Progenitor cell of endocrine pancreas (in vitro differentiated cells): ENCODE measurements at places on chromosomes 3 and 15.

DNA sequence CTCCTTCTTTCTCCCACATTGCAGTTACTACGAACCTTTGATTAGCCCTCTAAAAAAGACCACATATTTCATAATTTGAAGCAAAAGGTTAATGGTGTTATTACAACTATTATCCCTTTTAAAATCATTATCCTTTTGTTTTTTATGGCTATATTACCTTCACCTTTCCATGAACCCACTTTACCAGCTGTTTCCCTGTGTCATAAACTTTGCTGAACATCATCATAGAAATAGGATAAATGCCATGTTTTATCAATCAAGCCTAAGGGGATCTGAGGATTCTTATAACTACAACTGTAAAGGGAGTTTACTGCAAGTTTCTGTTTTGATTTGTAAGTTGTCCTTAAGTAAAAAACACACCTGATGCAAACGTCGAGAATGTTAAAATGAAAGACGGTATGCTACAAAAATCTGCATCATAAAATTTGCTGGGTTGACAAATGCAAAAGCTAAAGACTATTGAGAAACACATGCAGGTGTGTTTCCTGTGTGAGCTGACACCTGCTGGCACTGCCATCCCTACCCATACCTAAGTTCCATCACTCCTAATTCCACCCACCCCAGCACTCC is 39.1 kb upstream of the ARRDC4 start:
- DNase-seq: no peak

GRCh38 chr15:71385457-71385856 is 270.2 kb downstream of the THSD4 start:
- no peak for DNase-seq

DNA sequence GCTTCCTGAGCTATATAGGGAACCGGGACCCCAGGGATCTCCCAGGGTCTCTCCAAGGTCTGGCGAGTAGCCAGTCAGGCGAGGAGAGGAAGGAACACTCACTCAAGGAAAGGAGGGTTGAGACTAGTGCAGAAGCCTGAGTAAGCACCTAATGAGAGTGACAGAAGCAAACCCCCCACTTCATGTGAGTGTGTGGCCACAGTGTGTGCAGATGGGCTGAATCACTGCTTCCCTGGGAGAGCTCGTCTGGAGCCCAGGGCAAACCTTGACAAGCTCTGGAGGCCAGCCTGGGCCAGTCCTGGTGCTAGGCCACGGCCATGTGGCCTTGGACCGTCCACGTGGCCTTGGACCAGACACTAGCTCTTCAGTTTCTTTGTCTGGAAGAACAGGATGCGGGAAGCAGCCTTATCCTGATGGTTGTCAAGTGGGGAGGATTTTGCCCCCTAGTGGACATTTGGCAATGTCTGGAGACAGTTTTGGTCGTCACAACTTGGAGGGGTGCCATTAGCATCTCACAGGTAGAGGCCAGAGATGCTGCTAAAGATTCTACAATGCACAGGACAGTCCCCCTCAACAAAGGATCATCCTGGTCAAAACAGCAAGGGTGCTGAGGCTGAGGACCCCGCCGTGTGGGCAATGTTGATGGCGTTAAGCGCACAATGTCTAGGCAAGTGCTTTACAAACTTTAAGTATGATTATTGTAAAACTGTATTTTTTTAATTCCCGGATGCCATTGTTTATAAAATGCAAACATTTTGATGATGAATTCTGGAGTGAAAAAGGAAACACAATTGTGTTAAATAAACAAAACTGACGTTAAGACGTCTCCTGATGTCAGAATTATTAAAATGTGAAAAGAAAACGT is 34.8 kb upstream of the CTSH start:
- DNase-seq: no peak

DNA sequence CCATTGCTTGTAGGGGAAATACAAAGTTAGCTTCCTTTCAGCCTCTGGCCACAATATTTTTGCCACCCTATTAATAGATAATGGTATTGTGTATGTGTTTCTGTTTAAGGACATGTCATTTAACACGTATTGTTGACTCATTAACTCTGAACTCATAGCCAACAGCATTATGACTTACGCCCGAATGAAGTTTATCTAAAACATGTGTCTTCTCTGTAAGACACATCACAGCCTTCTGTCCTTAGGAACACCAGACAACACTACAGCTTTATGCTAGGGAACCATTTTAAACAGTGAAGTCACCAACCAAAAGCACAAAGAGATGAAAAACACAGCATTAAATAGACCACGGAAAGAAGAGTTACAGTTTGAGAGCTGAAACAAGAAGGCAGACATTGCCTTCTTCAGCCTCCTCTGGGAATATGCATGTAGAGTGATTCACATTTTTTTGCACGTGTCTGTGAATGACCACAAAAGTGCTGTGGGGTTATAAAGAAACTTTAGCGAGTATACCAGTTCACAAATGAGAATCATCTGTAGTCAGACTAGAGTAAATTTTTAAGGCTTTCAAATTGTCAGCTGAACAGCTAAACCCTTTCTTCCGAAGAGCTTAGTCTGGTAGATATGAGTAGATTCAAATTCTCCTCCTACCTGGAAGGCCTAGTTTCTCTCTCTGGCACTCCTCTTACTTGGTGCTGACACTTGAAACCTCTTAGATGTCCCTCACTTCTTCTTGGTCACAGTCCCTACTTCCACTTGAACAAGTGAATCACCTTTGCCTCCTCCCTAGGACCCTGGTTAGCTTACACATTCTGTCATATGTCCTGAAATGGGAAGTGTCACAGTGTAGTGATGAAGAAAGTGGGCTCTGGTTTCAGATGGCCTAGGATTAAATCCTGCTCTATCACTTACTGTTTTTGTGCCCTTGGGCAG is 32.2 kb downstream of the MCTP2 start:
- DNase-seq: no peak

DNA sequence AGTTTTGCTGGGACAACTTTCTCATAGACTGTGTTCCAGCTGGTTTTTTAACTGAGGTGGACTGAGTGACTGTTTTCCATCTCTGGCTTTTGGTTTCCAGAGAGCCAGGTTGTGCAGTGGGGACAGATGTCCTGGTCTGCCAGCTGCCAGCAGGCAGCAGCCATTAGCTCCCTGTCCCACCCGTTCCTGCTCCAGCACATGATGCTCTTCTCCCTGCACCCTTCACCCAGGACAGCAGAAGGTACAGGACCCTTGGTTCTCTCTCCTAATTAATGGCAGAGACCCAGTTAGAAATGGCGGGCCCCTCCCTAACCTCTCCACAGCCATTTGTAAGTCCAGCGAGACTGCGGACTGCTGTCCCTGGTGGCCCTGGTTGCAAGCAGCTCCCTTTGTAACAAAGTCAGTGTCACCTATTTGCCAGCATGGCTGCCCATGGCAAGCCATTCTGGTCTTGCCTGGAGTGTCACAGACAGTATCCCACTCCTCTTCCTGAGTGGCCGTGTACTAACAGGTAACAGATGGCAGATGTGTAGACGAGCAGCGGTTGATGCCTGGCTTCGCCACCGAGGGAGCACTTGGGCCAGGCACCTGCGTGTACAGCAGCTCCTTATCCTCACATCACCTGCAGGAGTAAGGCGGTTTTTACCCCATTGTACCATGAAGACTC is 148.3 kb downstream of the DNAJB8 start:
- DNase-seq: peak; percentile 6

GRCh38 chr3:177642042-177642803 is 444.9 kb upstream of the TBL1XR1 start:
- no peak for DNase-seq

GRCh38 chr3:31105438-31106077 is 211.1 kb upstream of the GADL1 start:
- DNase-seq: no peak

- no peak for DNase-seq
Observed at GRCh38 chr15:62063825-62064635, 2.7 kb upstream of the C2CD4A start.

GRCh38 chr3:114126461-114126860 is 52.4 kb downstream of the DRD3 start:
- DNase-seq: no peak

GRCh38 chr3:73523661-73524060 is 101.1 kb downstream of the PDZRN3 start:
- DNase-seq: no peak

- no peak for DNase-seq
Observed at GRCh38 chr15:46892621-46893160, 824.6 kb upstream of the SEMA6D start.

- no peak for DNase-seq
Observed at GRCh38 chr3:44396200-44397171, 57.9 kb downstream of the TCAIM start.

GRCh38 chr3:127677541-127678314 is 5.0 kb downstream of the ABTB1 start:
- DNase-seq: no peak

- no peak for DNase-seq
Observed at GRCh38 chr3:10783360-10784351, 32.4 kb upstream of the SLC6A11 start.

DNA sequence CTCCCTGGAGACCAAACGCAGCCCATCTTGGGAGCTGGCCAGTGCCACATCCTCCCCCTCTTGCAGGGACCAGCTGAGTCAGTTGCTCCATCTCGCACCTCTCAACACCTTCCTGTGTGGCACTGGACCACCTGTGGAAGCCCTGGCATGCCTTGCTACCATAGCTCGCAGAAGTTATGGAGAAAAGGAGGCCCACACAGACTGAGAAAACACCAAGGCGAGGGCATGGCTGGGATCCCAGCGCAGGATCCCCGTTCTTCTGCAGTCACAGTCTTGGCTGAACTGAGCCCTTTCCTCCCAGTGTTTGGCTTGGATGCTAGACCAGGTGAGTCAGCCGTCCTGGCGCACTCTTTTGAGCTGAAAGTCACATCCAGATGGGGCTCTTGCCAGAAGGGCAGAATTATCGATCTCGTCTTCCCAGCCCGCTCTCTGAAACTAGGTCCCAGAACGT is 46.9 kb downstream of the CHRD start:
- no peak for DNase-seq

DNA sequence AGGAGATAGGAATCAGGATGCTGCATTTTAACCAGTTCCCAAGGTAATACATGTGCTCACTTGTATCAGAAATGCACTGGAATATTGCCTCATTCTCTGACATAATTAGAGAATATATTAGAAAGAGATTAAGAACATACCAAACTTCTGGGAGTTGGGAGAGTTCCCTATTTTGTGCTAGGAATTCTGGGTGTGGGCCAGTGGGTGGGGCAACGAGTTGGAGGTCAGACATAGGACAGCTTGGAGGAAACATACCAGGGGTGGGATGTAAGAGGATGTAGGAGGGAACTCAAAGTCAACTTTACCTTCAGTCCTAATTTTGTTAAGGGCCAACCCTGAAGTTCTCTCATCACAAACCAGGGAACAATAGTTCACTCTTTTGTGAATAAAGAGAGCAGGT is 83.6 kb downstream of the SLC7A14 start:
- no peak for DNase-seq

- DNase-seq: no peak
Observed at GRCh38 chr3:133162670-133163305, 124.6 kb downstream of the TMEM108 start.

DNA sequence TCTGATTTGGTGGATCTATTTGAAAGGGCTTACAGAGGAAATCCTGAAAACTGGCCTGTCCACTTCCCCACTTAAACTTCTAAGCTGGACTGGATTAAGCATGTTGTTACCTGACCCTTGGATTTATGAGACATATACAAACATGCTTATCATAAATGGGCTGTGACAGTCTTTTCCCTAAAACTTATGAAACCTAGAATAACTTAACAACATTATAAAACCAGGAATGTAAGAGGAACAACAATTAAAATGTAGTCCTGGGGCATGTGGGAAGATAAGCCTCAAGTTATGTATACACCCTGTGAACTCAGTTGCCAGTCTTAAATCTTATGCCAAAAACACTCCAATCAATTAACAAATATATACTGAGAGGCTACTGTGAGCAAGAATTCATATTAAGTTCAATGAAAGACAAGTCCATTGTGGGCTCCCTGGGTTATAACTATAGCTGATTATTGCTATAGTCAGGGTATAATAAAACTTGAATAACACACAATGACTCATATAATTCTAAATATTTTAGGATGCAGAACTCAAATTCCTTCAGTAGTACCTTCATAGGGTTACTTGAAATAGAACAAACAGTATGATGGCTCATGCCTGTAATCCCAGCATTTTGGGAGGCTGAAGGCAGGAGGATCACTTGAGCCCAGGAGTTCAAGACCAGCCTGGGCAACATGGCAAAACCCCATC is 87.2 kb upstream of the PPIB start:
- DNase-seq: no peak

DNA sequence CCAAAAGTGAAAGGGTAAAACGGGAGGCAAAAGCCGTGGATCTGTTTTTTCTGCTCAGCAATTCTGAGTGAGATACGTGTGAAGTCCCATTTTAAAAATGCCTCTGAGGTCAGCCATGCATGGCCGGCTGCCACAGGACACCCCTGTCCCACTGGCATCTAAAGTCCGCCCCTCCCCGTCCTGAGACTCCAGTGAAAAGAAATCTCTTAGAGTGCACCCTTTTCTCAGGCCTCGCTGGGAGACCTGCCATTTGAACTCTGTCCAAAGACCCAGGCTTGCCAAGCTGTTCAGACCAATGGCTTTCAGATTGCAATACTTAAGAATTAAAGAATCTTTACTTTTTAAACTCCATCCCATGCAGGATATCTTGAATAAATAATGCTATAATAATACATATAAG is 61.0 kb upstream of the SLC24A5 start:
- DNase-seq: no peak

- no peak for DNase-seq
Observed at GRCh38 chr3:161689584-161690298, 193.1 kb downstream of the OTOL1 start.
